ENCODE measurements at places on chromosomes 13 and 19. TPM values are rescaled to one million over a fixed set of nuclear protein-coding genes. Genes with fewer than 3 reads are reported as not detected.

Gene PCDH20
- 0.47 TPM for total RNA-seq

Gene OVOL3
- total RNA-seq: not detected

Gene PSG6
- total RNA-seq: not detected

Gene CD22
- 2.4 TPM for total RNA-seq

Gene DHDH
- not detected for total RNA-seq

Gene NKG7
- 2.6 TPM for total RNA-seq

Gene FCER2
- total RNA-seq: 0.65 TPM

Gene SIGLECL1
- not detected for total RNA-seq

Gene SIGLEC12
- total RNA-seq: 1.1 TPM

Gene CYP4F8
- not detected for total RNA-seq

Gene ZNF226
- 16.2 TPM for total RNA-seq

Gene PCDH17
- total RNA-seq: 10.1 TPM

Gene GEMIN7
- total RNA-seq: 22.2 TPM

Gene SSC5D
- 6.1 TPM for total RNA-seq

Gene FBXO27
- total RNA-seq: 14.6 TPM

Gene IL27RA
- 4.5 TPM for total RNA-seq

Gene ZNF99
- 0.47 TPM for total RNA-seq

Gene EFNB2
- 50.4 TPM for total RNA-seq

Gene IQCN
- 2.9 TPM for total RNA-seq

Gene ZNF418
- total RNA-seq: 7.9 TPM

Gene CHST8
- not detected for total RNA-seq

Gene IRGC
- not detected for total RNA-seq

Gene TPGS1
- total RNA-seq: 61.2 TPM

Gene ZIC2
- total RNA-seq: not detected

Gene KLF2
- total RNA-seq: 160 TPM

Gene CALR3
- total RNA-seq: not detected

Gene KCNN1
- 0.12 TPM for total RNA-seq

Gene MEF2B
- total RNA-seq: not detected

Gene ZNF563
- 8.2 TPM for total RNA-seq

Gene EHD2
- total RNA-seq: 120 TPM

Gene MRI1
- 34.3 TPM for total RNA-seq

Gene MCEMP1
- total RNA-seq: 4.0 TPM

Gene KIR3DL2
- total RNA-seq: 0.38 TPM

Gene PSG11
- total RNA-seq: not detected

Gene CD37
- 24.2 TPM for total RNA-seq

Gene OR7G2
- not detected for total RNA-seq

Gene PNMA8A
- total RNA-seq: 1.3 TPM

Gene ZNF577
- total RNA-seq: 26.6 TPM

Gene CD209
- total RNA-seq: 20.8 TPM

Gene ZNF230
- 5.7 TPM for total RNA-seq

Gene UPK1A
- not detected for total RNA-seq

Gene ZNF888
- 3.6 TPM for total RNA-seq

Gene TEX101
- total RNA-seq: not detected

Gene KLK12
- total RNA-seq: not detected

All from omental fat pad (tissue), 4 donors.